Bronchial epithelial cell (primary cell): ENCODE measurements at places on chromosomes 6 and 20.

- peak; percentile 41 for DNase-seq
Observed at GRCh38 chr6:5379647-5380242, 118.4 kb downstream of the FARS2 start.

GRCh38 chr20:40232756-40233155 is 456.3 kb downstream of the MAFB start:
- DNase-seq: no peak

- DNase-seq: no peak
Observed at GRCh38 chr6:157168471-157168870, 154.8 kb downstream of the TMEM242 start.

- no peak for DNase-seq
Observed at GRCh38 chr6:44022671-44023352, 104.4 kb downstream of the MRPL14 start.

DNA sequence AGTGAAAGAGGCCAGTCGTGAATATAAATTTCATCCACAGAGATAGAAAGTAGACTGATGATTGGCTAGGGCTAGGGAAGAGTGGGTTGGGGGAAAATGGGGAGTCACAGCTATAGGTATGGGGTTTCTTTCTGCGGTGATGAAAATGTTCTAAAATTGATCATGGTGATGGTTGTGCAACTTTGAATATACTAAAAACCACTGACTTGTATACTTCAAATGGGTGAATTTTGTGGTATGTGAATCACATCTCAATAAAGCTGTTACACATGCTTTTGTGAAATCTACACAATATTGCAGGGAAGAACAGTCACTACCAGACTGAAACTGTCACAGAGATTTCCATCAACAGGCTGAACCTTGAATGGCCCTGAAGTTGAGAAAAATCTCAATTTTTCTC is 61.5 kb downstream of the LYRM4 start:
- no peak for DNase-seq

DNA sequence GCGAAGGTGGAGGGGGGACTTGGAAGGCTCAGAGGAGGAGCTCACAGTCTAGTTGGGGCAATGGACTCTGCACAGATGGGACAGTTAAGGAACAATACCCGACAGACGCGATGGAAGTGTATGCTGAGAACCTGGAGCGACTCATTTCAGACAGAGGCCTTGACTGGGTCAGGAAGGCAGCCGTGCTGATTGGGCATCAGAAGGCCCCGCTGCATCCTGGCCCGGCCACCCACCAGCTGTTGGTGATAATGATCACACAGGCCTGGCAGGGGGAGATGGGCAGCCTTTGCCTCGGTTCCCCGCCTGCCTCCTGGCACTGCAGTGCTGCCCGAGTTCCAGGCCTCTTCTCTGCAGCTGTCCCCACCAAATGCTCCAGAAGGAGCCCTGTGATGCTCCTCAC is 62.4 kb downstream of the MDGA1 start:
- no peak for DNase-seq

- DNase-seq: no peak
Observed at GRCh38 chr6:5068153-5068751, 16.9 kb upstream of the PPP1R3G start.

GRCh38 chr6:30682143-30683117 is 4.0 kb downstream of the PPP1R18 start:
- DNase-seq: peak; percentile 86

DNA sequence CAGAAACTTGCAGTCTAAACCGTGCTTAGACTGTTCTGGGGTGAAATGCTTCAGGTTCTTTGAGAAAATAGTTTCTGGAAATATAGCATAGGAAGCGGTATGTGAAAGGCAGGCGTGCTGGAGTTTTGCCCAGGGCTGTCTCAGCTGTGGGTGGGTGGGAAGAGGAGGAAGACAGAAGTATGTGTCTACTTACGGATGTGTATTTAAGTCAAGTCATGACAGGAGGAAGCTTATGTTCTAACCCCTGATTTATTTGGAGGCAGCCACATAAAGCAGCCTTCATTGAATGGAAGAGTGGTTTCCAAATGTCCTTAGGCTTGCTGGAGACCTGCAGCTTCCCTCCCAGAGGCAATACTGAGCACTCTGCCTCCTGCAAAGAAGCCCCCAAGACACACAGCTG is 345.8 kb upstream of the PRND start:
- peak; percentile 83 for DNase-seq

GRCh38 chr6:165819394-165819793 is 156.4 kb upstream of the PDE10A start:
- no peak for DNase-seq

DNA sequence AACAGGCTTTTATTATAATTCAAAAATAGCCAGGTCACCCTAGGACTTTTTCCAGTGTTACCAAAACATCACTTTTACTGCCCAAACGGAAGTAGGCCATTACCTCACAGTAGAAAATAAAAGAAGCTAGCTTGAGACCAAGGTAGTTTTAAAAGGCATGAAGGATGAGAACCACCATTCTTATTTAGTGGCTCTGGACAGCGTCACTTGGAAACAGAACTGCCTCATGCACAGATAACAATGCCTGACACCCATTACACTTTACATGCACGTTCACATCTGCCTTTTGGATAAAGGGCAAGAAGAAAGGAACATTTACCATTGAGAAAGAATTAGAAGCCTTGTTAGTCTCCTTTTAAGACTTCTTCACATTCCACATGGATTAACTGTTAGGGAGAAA is 1.9 kb upstream of the PAQR8 start:
- no peak for DNase-seq

GRCh38 chr6:109834595-109835437 is 143.3 kb upstream of the GPR6 start:
- DNase-seq: no peak

GRCh38 chr6:73640179-73640750 is 13.5 kb downstream of the SLC17A5 start:
- no peak for DNase-seq

GRCh38 chr6:76004202-76004601 is 68.3 kb downstream of the IMPG1 start:
- DNase-seq: no peak

DNA sequence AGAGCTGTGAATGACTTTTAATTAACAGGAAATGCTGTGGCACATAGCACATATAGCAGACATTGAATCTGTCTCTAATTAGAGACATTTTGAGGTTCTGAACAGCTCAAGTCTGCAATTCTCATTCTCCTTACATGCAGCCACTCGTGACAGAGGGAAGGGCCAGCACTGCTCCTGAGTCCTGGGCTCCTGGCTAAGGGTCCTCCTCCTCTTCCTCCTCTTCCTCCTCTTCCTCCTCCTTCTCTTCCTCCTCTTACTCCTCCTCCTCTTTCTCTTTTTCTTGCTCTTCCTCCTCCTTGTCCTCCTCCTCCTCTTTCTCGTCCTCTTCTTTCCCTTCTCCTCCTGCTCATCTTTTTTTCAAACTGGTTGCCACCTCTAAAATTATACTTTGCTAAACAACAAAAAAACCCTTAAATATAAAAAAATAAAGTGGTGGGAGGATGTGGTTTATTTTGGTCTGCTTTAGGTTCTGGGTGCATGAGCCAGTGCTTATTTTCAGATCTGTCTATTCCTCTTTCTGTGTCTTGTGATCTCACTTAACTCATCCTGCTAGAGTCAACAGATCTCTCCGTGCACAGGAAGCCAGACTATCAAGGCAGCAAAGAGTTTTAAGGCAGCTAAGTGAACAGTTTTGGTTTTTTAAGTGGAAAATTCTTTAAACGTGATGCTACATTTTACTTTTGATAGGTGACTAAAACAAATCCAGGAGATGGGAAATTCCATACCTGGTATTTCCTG is 159.3 kb downstream of the CD83 start:
- peak; percentile 37 for DNase-seq

GRCh38 chr6:75290136-75290945 is 5.7 kb upstream of the TMEM30A start:
- DNase-seq: no peak

DNA sequence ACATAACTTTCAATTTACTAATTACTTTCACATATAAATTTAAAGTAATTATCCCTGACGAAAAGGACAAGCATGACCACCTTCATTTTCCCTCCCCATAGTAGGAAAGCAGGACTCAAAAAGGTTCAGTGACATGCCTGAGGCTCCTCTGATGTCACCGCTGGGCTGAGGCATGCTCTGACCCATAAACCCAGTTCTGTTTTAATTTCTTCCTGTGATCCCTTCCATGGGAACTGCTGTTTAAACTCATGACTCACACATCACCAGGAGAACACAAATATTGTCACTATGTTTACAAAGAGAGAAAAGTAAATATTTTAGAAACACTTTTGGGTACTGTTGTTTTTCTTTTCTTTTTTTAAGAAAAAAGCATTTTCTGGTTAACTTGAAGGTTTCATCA is 38.0 kb upstream of the NR2E1 start:
- DNase-seq: peak; percentile 84

- peak; percentile 37 for DNase-seq
Observed at GRCh38 chr6:148959008-148959407, 212.2 kb downstream of the UST start.

- DNase-seq: no peak
Observed at GRCh38 chr20:61875221-61875885, 190.3 kb downstream of the TAF4 start.

DNA sequence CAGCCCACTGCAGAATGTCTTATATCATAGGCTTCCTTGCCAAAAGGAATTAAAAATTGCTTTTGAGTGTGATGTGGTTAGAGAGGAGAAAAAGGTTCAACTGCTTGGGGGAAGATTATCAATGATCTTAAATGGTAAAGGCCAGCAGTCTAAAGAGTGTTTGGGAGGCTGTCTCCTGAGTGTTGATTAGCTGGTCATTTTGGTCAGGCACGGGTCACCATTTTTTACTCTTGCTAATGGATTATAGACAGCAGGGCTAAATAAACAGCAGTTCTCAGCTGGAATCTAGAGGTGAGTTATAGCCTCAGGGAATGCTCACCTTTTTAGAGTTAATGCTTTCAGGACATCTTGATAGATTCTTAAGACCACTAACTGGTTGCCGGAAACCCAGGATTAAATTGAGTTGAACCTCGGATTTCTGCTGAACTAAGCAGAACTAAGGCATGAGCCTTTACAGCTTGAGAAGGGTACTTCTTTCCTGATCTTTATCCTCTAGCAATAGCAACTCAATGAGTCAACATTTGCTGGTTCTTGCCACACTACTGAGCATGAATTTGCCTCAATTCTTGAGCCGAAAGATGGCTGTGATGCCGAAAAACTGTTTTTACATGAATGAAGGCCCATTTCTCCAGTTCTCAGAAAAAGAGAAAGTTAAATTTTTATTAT is 120.4 kb downstream of the LRRC1 start:
- no peak for DNase-seq

- peak; percentile 2 for DNase-seq
Observed at GRCh38 chr6:126210398-126211075, 129.4 kb upstream of the CENPW start.

- no peak for DNase-seq
Observed at GRCh38 chr20:4978050-4978918, 23.0 kb downstream of the SLC23A2 start.

GRCh38 chr6:33609528-33609927 is 11.6 kb upstream of the ITPR3 start:
- peak; percentile 31 for DNase-seq

DNA sequence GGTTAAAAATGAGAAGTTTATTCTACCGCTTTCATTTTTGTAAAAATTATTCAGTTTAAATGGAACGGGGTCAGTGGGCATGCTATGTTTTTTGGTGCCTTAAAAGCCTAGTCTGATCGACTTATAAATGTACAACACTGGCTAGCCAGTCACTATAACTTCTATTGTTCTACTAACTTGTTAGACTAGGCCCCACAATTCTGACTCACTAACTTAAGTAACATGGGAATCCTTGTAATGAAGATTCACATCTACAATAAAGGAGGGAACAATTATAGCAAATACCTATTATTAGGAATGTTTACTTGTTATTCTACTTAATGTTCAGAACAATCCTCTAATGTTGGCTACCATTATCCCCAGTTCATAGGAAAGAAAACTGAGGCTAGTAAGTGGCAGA is 28.5 kb downstream of the REPS1 start:
- peak; percentile 65 for DNase-seq

DNA sequence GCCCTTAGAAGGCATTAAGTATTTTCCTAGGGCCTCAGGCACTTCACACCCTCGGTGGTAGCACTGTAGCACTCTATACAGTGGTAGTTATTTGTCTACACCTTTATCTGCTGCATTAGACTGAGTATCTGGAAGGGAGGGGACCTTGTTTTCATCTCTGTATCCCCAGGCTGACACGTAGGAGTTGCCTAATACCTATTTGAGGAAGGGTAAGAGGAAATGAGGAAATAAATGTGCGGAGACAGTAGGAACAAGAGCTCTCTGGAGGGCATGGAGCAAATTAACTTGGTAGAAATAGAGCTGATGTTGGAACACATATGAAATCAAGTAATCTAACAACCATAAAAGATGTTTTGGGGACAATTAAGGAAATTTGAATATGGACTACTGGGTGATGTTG is 3.9 kb downstream of the CNPY3 start:
- no peak for DNase-seq

DNA sequence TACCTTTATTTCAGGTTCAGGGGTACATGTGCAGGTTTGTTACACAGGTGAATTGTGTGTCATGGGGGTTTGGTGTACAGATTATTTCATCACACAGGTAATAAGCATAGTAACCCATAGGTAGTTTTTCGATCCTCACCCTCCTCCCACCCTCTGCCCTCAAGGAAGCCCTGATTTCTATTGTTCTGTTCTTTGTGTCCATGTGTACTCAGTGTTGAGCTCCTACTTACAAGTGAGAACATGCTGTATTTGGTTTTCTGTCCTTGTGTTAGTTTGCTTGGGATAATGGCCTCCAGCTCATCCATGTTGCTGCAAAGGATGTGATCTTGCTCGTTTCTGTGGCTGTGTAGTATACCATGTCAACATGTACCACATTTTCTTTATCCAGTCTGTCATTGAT is 66.0 kb downstream of the STK4 start:
- DNase-seq: peak; percentile 81

GRCh38 chr6:37131104-37131959 is 38.6 kb upstream of the PIM1 start:
- DNase-seq: peak; percentile 49

- DNase-seq: no peak
Observed at GRCh38 chr6:16481697-16482399, 243.5 kb downstream of the GMPR start.
